ENCODE measurements at places on chromosomes 11 and 22. TPM values are rescaled to one million over a fixed set of nuclear protein-coding genes. Genes with fewer than 3 reads are reported as not detected.

The OLFML1 gene
- total RNA-seq: not detected

The MPZL3 gene
- total RNA-seq: 2.9 TPM

The FOLR2 gene
- total RNA-seq: 0.67 TPM

The BIRC3 gene
- 236 TPM for total RNA-seq

DNA sequence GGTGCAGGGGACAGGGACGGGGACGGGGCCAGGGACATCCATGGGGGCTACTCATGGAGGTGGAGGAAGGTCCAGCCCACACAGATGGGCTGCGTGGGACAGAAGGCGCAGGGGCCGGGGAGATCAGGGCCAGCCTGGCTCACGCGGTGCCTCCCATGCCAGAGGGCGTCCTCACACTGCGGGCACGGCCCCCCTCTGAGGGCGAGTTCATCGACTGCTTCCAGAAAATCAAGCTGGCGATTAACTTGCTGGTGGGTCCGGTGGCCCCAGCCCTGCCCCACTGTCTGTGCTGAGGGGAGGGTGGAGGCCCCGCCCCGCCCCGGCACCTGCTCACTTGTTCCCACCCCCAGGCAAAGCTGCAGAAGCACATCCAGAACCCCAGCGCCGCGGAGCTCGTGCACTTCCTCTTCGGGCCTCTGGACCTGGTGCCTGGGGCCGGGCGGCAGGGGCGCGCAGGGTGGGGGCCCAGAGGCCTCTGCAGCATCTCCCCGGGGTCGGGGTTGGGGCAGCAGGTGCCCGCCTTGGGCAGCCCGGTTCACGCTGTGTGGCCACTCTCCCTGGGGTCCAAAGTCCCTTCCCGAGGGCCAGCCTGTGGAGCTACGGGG is 15.8 kb downstream of the EPS8L2 start:
- peak overlapping the region; percentile 76 for H3K4me3 ChIP-seq
- H3K27me3 ChIP-seq: peaks cover 6% of the 10 kb centered on the region
- H3K4me1 ChIP-seq: peaks cover 23% of the 10 kb centered on the region
- no peaks in the 10 kb centered on the region for H3K36me3 ChIP-seq
- peak; percentile 68 for DNase-seq
- H3K27ac ChIP-seq: no peak overlapping the region

- peaks cover 47% of the 10 kb centered on the region for H3K27me3 ChIP-seq
- no peak within 1 kb of the TSS for H3K4me3 ChIP-seq
- H3K27ac ChIP-seq: no peak within 1 kb of the TSS
- no peak for DNase-seq
- no peaks in the 10 kb centered on the region for H3K36me3 ChIP-seq
Observed at GRCh38 chr11:92224407-92225124, at the start of gene FAT3. FAT3 (plus strand) TSS chr11:92224818; CDS start chr11:92352113, 127,295 bp downstream.

GRCh38 chr11:44104481-44105294 is 9.2 kb downstream of the EXT2 start:
- no peaks in the 10 kb centered on the region for H3K27me3 ChIP-seq
- peaks cover 10% of the 10 kb centered on the region for H3K4me1 ChIP-seq
- no peak overlapping the region for H3K27ac ChIP-seq

DNA sequence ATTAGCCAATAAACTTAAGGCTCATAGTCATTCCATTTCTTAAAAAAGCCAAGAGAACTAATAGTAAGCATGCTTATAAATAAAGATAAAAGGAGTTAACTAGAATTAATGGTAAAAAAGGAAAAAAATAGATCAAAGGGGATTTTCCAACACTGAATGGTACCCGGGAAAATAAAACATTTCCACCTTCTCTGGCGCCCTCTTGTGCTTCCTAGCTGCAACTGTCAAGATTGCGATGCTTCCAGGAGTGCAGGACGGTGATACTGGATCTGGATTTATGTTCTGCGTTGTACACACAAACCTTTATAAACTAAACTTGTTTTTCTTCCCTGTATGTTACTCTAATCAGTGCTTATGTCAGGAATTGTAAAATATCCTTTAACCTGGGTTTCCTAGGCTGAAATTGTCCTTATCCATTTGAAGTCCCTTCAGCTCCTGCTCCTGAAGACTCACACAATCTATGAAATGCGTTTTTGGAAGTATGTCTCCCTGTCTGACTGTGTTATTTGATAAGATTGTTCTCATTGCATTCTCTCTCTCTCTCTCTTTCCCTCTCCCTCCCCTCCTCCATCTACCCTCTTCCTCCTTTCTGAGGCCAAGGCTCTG is 9.6 kb upstream of the HTATIP2 start:
- H3K27ac ChIP-seq: no peak overlapping the region
- DNase-seq: no peak
- H3K27me3 ChIP-seq: peaks cover 9% of the 10 kb centered on the region
- H3K36me3 ChIP-seq: no peaks in the 10 kb centered on the region

- H3K4me3 ChIP-seq: no peak overlapping the region
- H3K27ac ChIP-seq: no peak overlapping the region
- DNase-seq: no peak
- H3K27me3 ChIP-seq: no peaks in the 10 kb centered on the region
- peaks cover 56% of the 10 kb centered on the region for H3K4me1 ChIP-seq
Observed at GRCh38 chr22:22094921-22095320, 112.3 kb upstream of the TOP3B start.

- no peak overlapping the region for H3K4me3 ChIP-seq
- no peaks in the 10 kb centered on the region for H3K4me1 ChIP-seq
- H3K27me3 ChIP-seq: no peaks in the 10 kb centered on the region
- no peaks in the 10 kb centered on the region for H3K36me3 ChIP-seq
- no peak for DNase-seq
Observed at GRCh38 chr22:48929276-48929790, 898.3 kb downstream of the BRD1 start.

DNA sequence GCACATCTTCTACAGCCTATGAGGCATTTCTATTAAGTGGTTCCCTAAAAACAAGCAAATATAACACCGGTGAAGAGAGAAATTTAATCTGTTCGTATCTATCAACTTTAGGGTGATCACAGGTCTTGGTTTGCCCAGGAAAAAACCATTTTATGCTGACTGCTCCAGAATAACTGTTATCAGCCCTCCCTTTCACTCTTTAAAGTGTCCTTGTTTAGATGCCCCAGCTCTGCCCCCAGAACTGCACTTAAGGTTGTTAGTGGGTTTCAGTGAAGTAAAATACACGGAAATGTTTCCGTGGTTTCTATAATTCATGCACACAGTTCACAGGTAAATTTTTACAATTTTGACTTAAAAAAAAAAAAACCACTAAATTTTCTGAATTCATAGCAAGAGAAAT is 70.0 kb downstream of the NARS2 start:
- H3K27me3 ChIP-seq: no peaks in the 10 kb centered on the region
- H3K27ac ChIP-seq: no peak overlapping the region
- peaks cover 6% of the 10 kb centered on the region for H3K4me1 ChIP-seq
- H3K4me3 ChIP-seq: no peak overlapping the region
- DNase-seq: no peak

- H3K27ac ChIP-seq: no peak overlapping the region
- H3K4me1 ChIP-seq: peaks cover 14% of the 10 kb centered on the region
- H3K27me3 ChIP-seq: no peaks in the 10 kb centered on the region
- H3K4me3 ChIP-seq: no peak overlapping the region
- peaks cover 5% of the 10 kb centered on the region for H3K36me3 ChIP-seq
Observed at GRCh38 chr22:38789606-38790005, 4.3 kb downstream of the DNAL4 start.

DNA sequence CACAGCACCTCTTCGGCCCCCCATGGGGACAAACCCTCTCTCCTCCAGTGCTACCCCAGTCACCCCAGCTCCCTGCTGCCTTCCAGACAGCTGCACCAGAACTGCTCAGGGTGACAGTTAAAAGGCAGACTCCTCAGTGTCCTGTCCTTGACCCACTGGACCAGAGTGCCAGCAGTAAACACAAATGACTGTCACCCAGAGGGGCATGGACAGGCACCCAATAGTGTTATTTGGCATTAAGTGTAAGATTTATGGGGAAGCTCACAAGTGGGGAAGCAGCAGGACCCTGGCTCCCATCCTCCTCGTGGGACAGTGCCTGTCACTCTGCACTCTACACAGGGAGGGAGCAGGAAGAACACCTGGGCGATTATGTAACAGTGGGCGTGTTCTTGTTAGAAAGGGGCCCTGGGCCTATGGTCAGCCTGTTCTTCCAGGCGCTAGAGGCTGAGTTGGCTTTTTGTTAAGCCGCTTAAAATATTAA is 5.0 kb downstream of the RPS19BP1 start:
- H3K4me1 ChIP-seq: peaks cover 91% of the 10 kb centered on the region
- no peak overlapping the region for H3K4me3 ChIP-seq
- peaks cover 74% of the 10 kb centered on the region for H3K36me3 ChIP-seq

- peaks cover 49% of the 10 kb centered on the region for H3K4me1 ChIP-seq
- no peak for DNase-seq
- H3K36me3 ChIP-seq: peaks cover 59% of the 10 kb centered on the region
- H3K27ac ChIP-seq: peak overlapping the region; percentile 5
- H3K4me3 ChIP-seq: no peak overlapping the region
- no peaks in the 10 kb centered on the region for H3K27me3 ChIP-seq
Observed at GRCh38 chr22:20750461-20751184, 23.3 kb upstream of the SERPIND1 start.

All from activated B cell treated with CpG ODN at 0.5 μM for 24 hours (primary cell).